ENCODE measurements at places on chromosomes 3 and 15. TPM values are rescaled to one million over a fixed set of nuclear protein-coding genes. Genes with fewer than 3 reads are reported as not detected.
A peak's percentile ranks its signal among the peaks of the same experiment; 100 is the strongest.

Gene SERPINI2
- not detected for total RNA-seq

Gene HPS3
- total RNA-seq: 19.9 TPM

Gene CLCN2
- 3.8 TPM for total RNA-seq

Gene SLC49A4
- total RNA-seq: 14.2 TPM

Gene FETUB
- total RNA-seq: not detected

Gene ALDH1A2
- 27.3 TPM for total RNA-seq

Gene SAMMSON
- total RNA-seq: not detected

Gene RTP1
- not detected for total RNA-seq

Gene CCR8
- not detected for total RNA-seq

Gene CADPS
- total RNA-seq: 1.1 TPM

Gene CHRFAM7A
- total RNA-seq: 1.1 TPM

Gene DCLK3
- total RNA-seq: not detected

Gene CIDEC
- total RNA-seq: not detected

Gene KNG1
- total RNA-seq: 0.14 TPM

Gene IQCF6
- total RNA-seq: not detected

Gene STIMATE
- total RNA-seq: 34.7 TPM

DNA sequence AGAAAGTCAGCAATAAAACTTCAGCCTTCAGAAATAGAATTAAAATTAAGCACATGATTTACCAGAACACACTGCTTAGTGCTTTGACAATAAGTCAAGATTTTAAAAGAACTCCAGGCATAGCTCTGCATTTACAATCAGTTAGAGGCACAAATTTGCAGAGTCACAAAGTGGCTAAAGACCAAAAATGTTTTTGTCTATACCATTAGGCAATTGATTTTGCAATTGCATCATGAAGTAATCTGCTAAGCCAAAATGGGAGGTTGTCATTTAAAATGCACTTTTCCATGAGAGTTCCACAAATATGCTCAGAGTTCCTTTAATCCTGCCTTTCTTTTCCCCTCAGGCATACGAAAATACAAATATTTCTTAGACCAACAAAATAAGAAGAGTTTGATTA is 10.1 kb upstream of the DCP1A start:
- DNase-seq: no peak

DNA sequence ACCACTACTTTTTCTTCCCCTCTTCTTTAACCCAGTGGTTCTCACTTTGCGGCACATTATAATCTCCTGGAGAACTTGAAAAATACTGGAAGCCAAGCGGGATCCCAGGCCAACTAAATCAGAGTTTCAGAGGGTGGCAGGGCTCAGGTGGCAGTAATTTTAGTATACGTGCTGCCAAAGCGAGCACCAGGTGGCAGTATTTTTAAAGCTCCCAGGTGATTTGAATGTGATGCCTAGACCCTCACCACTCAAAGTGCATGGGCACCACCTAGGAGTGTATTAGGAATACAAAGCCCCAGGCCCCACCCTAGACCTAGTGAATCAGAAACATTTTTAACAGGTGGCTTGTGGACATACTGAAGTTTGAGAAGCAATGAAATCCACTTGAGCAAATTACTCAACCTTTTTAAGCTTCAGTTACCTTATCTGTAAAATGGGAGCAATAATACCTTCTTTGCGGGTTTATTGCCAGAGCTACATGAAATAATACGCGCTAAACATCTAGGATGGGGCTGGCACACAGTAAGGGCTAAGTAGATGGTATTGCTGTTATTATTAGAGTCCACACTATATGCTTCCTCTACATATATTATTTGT is 8.3 kb downstream of the B3GALNT1 start:
- no peak for DNase-seq

GRCh38 chr3:112187300-112187699 is 54.3 kb upstream of the GCSAM start:
- no peak for DNase-seq

DNA sequence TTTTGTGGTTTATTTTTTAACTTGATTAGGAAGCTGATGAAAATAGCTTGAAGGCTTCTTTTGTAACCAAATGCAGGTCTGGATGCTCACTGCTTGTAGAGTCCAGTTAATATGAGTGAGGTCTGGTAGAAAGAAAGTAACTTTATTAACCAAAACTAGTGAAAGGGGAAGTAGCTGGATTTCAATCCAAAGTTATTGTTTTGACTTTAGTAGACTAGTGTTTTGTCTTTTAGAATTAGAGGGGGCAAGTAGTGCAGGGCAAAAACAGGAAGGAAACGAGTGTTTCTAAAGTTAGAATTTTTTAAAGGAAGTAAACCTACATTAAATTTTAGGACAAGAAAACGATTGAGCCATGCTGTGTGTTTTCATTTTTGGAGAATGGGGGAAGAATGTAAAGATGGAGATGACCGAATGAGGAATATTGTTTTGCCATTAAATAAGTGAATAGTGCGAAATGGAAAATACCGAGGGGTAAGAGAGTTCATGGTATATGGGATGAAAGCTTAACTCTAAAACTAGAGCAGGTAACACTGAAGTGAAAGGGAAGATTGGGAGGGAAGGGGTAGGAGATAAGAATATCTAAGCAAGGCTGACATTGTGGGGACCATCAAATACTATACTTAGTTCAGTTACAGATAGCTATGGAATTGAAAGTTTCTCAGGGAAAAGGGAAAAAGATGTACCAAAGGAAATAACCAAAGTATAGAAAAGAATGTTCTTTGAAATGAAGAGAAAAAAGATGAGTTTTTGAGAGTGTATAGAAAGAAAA is 40.0 kb downstream of the USP3 start:
- DNase-seq: no peak

DNA sequence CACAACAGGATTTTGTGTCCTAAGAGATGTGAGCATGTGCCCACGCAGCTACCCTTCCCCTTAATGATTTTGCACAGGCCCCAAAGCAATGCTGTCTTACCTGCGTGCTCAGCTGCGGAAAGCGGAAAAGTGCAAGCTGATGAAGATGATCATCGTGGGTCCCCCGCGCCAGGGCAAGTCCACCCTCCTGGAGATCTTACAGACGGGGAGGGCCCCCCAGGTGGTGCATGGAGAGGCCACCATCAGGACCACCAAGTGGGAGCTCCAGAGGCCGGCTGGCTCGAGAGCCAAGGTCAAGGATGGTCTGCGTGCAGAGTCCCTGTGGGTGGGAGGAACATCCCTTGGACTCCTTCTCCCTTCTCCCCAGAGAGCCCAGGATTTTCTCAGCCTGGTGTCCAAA is 103.1 kb downstream of the LRRK1 start:
- no peak for DNase-seq

GRCh38 chr3:53067567-53067966 is 21.7 kb upstream of the SFMBT1 start:
- DNase-seq: no peak

- no peak for DNase-seq
Observed at GRCh38 chr3:46135475-46135874, 72.6 kb downstream of the CCR1 start.

DNA sequence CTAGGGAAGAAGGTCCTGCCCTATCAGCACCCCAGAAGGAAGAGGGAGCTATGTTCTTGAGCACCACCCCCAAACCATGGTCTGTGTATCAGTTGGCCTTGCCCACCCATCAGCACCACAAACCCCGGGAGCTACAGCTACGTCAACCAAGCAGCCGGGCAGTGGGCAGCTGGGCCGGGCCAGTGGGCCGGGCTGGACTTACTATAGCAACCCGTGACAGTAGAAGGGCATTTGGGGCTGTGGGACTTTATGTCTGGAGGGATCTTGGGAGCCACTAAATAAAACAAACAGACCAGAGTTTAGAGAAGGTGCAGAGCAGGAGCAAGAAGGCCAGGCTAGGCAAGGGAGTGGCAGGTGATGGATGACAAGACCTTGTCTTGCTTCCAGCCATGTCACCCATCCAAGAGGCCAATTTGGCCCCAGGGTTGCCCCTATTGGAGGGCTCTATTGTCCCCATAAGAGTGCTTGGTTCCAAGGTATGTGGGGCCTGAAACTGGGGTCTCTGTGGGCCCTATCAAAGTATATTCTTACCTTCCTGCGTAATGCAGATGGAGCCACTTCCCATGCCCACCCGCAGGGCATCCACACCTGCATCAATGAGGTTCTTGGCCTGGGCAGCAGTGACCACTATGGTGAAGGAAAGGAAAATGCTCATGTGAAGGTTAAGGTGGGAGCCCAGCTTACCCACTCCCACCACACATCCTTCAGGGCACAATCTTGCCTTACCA is 3.2 kb downstream of the IMPDH2 start:
- no peak for DNase-seq

DNA sequence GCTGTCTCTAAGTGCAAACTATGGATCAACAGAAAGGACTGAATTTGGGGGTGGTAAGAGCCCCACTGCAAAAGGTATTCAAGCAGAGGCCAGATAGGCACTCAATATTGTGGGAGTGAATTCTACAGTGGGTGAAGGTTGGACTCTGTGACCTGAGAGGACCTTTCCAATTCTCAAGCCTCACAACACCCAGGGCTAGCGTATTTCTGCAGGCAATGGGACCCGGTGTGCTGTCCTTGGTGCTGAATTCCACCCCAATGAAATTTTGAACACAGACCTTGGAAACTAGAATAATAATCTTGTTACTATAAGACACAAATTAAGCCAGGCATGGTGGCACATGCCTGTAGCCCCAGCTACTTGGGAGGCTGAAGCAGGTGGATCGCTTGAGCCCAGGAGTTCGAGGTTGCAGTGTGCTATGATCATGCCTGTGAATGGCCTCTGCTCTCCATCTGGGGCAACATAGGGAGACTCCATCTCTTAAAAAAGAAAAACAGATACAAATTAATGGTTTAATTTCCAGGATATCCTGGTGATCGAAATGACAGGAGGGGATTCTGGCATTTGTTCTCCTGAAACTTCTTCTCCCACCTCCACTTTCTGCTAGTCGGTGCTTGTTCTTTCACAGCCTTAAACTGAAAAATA is 135.4 kb downstream of the RAB11A start:
- no peak for DNase-seq

GRCh38 chr3:123244128-123244527 is 42.4 kb downstream of the SEC22A start:
- DNase-seq: no peak

- DNase-seq: no peak
Observed at GRCh38 chr3:14404186-14404585, 1.8 kb downstream of the SLC6A6 start.

GRCh38 chr15:44096596-44096995 is 98.5 kb downstream of the FRMD5 start:
- DNase-seq: no peak

GRCh38 chr3:156579427-156579851 is 24.5 kb upstream of the SSR3 start:
- DNase-seq: no peak

DNA sequence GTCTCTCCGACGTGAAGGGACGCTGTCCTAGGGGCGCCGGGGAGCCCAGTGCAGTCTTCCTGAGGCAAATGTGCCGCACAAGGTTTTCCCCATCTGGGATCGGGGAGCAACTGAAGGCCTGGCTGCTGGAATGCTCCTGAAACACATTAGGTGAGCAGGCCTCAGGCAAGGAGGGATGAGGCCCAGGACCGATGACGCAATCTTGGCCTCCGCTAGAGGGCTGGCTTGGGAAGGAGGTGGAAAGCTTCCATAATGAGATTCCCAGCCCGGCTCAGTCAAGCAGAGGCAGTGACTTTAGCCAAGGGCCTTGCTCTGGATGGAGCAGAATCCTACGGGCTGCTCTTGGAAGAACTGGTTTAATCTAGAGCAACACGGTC is 50.8 kb downstream of the CPN2 start:
- DNase-seq: peak; percentile 82

- no peak for DNase-seq
Observed at GRCh38 chr15:89362203-89363101, 27.8 kb upstream of the POLG start.

DNA sequence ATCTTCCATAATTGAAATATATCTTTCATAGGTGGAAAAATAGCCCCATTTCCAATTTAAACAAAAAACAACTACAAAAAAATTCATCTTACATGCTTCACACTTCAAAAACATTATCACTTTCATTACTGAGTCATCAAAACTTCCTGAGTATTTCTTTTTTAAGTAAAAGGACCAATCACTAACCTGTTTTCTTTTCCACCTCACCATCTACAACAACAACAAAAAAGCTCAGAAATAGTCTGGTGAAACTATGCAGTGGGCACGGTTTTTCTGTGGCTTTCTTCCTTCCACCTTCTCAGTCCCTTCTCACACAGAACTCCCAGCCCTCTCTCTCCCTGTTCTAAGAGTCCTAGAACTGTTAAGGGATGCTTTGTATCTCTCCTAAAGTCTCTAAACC is 20.3 kb upstream of the TNIK start:
- no peak for DNase-seq

DNA sequence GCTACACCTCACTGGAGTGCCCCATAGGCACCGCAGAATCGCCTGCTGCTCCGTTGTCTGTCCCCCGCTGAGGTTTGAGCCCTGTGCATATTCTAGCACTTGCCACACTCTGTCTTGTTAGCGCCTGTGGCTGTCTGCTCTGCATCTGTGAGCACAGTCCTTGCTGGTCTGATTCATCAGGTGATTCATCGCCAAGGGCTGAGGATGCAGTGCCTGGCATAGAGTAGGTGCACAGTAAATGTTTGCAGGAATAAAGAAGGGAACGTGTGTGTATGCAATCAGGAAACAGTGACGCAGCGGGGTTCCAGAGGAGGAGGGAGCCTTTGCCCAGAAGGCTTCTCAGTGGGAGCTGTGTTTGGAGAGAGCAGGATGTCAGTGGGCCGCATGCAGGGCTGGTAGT is 124.0 kb upstream of the PLXNA1 start:
- DNase-seq: peak; percentile 56

DNA sequence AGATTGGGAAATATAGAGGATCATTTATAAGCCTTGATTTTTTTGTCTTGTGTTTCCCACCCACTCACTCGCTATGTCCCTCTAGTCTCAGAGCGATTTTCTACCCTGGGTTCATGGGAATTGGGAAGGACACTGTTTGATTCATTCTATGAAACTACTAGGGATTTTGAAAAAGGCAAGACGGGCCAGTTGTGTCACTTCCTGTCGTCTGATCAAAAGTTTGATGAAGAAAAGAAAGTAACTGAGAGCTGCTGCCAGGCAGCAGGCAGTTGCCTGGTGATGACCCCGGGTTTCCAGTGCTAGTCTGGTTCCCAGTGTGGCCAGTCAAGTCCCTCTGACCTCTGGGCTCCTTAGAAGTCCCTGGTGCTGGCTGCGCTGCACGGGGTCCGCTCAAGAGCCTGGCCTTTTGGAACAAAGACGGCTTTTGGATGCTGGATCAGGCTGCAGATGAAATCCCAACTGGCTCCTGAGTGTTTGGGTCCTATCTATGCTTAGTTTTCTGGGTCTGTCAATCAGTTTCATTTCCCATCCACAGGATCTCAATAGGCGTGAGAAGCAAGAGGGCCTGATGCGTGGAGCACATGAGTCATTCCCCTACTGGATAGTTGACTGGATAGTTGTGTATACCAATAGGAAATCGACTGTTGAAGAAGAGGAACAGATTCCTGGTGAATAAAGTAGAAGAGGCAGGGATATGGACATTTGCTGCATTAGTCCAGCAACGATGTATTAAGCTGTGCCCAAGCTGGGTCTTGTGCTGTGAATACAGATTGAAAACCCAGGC is 89.7 kb downstream of the EEFSEC start:
- DNase-seq: no peak

- no peak for DNase-seq
Observed at GRCh38 chr3:57826245-57826951, 70.3 kb downstream of the SLMAP start.

Measured in upper lobe of right lung (tissue), 1 donor.